ENCODE measurements at places on chromosomes 5 and 9.
A peak's percentile ranks its signal among the peaks of the same experiment; 100 is the strongest.

DNA sequence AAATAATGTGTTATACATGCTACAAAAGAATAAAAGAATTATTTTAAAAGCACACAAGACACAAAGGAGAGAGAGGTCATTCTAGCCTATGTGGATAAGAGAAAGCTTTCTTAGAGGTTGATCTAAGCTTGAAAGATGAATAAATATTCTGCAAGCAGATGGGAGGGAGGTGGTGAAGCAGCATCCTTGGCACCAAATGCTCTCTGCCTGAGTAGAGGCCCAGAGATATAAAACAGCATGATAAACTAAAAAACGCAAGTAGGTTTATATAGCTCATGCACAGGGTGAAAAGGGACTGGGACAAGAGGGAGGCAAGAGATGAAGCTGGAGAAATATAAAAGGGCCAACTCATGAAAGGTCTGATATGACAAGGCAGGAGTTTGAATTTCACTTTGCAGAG is 283.2 kb upstream of the POU5F2 start:
- no peak for DNase-seq

- no peak for DNase-seq
These were observed 221.3 kb upstream of the FTMT start for GRCh38 chr5:121630402-121630801.

GRCh38 chr5:105752801-105753200 is 1917.9 kb downstream of the EFNA5 start:
- DNase-seq = no peak

DNA sequence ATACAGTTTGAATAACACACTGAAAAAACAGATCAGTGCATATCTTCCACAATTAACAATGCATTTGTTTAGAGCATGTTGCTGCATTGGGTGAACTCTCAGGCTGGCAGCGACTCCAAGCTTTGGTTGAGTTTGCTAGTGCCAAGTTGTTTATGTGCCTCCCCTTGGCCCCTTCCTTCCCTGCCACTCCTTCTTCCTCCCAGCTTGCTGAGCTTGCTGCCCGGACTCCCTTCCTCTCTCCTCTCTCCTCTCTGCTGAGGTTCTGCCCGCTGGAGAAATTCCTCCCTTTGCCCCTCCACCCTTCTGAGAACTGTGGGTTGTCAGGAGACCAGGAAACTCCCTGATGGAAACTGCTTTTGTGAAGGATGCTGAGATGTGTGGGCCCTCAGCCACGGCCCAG is 247.3 kb downstream of the PDZD2 start:
- peak; percentile 70 for DNase-seq

DNA sequence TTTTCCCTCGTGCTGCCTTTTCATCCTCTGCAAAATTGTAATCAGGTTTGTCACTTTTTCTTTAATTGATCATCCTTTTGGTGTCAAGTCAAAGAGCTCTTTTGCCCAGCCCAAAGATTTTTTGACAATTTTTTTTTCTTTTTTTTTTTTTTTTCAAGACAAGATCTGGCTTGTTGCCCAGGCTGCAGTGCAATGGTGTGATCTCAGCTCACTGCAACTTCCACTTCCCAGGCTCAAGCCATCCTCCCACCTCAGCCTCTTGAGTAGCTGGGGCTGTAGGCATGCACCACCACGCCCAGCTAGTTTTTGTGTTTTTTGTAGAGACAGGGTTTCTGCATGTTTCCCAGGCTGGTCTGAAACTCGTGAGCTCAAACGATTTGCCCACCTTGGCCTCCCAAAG is 36.7 kb downstream of the CDK7 start:
- DNase-seq = peak; percentile 12

- no peak for DNase-seq
These were observed 442.0 kb downstream of the ACTL7B start for GRCh38 chr9:108413809-108414208.

DNA sequence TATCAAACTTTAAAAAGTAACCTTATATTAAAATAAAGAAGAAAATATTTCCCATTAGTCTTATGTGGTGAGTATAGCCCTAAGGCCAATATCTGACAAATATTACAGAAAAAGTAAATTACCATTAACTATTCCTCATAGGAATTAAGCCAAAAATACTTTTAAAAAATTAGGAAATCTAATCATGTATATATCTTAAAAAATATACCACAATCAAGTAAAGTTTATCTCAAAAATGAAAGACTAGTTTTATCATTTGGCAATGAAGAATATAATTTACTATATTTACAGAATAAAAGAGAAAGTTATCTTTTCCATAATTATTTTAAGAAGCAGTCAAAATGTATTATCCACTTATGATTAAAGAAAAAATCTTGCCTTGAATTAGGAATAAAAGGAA is 458.8 kb upstream of the ZNF462 start:
- no peak for DNase-seq

DNA sequence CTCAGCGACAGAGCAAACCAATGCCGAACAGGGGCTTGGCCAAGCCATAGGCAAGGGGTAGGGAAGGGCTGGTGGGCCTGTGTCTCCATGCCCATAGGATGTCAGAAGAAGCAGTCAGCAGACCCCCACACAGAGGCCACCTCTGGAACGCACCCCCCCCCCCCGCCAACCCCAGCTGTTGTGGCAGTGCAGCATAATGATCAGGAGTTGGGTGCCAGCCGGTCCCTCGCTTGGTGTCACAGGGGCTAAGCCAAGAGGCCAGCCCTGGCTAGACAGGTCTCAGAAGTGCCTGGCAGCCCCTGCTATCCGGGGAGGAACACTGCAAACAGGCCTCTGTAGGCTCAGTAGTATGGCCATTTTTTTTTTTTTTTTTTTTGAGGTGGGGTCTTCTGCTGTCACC is 3.7 kb upstream of the MXD3 start:
- DNase-seq = no peak

DNA sequence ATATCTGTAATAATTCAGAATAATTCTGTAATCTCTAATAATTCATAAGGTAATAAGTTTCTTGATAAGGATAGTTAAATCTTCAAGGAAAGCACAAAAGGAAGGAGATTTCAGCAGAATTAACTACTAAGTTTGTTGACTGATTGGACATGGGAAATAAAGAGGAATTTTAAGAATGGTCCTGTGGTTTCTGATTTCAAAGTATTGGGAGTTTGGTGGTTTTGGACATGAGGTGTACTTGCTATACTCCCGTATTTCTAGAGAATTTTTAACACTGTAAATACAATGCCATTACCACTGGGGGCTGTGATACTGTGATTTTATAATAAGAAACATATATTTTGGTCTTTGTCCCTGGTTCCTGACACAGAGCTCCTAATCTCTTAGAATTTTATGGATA is 123.9 kb downstream of the UNC13B start:
- no peak for DNase-seq

Data from head of caudate nucleus (tissue), 42 donors.